ENCODE measurements at places on chromosomes 3 and 15.

DNA sequence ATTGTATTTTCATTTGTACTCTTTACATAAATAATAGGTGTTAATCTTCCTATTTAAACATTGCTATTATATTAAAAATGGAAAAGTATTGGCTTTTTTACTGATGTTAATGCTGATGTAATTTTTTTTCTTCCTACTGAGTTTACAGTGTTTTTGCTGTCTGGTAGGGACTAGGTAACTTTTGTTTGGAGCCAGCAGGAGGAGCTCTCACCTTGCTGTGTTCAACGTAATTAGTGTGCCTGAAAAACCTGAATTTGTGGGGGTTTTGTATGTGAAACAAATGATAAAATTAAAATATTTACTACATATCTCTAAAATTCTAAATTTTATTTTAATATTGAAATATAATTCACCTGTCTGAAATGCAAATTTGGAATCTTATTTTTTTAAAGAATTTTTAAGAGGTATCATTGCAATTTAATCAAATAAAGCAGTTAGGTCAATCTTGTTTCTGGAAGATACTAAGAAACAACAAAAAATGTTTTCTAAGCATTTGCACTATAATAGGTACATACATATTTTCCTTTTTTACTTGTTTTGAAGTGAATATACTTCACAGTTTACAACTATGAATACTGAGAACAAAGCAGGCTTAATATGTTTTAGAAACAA is 48.8 kb downstream of the EPHA6 start:
- no peak for DNase-seq

DNA sequence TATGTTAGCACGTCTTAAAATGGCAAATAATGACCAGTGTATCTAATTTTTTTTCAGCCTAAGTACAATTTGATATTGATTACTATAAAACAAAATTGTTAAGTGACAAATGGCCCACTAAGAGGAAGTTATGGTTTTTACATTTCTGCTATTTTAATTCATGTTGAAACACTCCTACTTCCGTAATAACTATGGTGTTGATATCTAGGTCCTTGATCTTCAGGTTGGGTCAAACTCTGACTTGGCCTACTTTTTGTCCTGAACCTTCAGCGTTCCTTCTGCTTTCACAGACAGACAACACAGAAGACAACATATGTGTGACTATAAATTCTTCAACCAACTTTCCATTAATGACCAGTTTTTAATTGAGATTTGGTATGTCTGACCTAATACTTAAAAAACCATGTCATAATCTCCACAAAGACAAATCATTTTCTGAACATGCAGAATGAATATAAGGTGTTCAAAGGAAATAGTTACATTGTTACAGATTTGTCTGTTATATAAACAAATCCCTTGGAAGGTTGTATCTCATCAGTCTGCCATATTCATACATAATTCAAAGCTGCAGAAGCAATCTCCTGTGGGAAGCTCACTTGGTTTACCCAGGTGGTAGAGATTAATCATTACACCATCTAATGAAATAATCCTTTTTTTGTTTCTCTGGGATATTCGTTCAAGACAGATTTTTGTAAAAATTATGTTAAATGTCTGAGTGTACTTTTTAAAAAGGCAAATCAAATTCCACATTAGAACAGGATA is 92.1 kb upstream of the TSPAN3 start:
- DNase-seq, result no peak

DNA sequence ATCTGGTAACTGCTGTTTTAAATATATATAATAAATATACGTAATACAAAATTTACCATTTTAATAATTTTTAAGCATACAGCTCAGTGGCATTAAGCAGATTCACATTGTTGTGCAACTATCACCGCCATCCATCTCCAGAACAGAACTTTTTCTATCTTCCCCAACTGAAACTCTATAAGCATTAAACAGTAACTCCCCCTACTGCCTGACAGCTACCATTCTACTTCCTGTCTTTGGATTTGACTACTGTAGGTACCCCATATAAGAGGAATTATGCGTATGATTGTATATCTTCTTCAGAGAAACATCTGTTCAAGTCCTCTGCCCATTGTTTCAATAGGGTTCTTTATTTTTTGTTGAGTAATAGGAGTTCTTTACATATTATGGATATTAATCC is 36.8 kb downstream of the EID1 start:
- no peak for DNase-seq

GRCh38 chr3:148238421-148238821 is 459.3 kb upstream of the AGTR1 start:
- no peak for DNase-seq

DNA sequence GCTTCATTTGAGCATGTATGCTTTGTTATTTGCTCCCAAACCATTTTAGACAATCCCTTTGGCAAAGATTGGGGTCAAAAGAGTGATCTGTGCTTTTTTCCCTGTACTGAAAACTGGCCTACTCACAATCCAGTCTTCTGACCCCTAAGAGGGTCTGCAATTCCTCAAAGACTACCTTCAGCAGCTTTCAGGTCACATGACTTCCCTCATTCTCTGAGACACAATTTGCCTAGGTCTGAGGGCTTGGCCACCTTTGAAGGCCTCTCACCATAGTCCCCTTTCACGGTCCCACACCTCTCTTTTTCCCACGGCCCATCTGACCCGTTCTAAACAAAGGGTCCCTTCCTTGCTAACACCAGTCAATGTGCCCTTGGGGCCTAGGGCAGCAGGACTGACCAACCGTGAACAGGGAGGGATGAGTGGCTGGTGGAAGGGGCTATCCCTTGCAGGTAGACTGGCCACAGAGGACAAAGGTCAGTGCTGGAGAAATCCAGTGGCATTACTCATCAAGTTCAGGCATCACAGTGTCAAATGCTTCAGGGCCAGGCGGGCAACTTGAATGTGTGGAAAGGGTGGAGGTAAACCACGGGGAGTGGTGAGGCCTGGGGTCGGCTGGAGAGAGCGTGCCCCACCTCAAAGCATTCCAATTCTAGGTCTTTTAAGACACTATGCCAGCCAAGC is 10.8 kb downstream of the RASL12 start:
- no peak for DNase-seq

DNA sequence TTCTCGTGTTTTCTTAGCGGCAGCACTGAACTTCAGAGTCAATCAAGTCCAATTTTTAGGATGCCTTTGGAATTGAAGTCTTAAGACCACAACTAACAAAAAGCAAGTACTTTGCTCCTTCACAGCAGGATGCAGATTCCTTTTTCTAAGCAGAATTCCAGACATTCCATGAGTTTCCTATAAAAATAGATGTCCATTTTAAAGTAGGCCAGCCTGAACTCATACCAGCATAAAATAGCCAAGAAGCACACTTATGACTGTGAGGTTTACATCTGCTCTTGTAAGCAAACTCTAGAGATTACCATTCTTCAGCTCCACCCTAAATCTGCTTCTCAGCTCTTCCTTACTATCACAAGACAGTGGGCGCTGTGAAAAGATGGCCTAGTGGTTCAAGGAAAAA is 85.8 kb downstream of the THBS1 start:
- peak; percentile 29 for DNase-seq

DNA sequence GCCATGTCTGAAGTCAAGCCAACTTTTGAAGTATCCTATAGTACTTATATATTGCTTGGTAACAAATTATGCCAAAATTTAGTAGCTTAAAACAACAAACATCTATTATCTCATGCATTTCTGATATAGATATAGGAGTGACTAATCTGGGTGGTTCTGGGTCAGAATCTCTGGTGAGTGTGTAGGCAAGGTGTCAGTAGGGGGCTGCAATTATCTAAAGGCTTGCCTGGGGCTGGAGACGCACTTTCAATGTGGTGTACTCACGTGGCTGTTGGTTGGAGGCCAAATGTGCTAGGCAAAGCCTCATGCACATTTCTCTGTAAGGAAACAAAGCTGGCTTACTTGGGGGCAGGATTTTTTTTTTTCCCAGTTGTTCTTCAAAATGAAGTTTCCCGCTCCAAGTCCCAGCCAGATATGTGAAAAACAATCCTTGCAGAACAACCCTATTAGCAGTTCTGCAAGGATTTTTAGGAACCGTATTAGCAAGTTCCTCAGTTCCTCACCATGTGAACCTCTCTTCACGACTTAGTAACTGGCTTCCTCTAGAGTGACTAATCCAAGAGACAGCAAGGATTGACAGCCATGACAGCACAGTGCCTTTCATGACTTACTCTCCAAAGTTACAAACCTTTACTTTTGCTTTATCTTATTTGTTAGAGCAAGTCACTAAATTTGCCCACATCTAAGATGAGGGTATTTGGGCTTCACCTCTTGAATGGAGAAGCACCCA is 25.8 kb downstream of the GREM1 start:
- peak; percentile 64 for DNase-seq

DNA sequence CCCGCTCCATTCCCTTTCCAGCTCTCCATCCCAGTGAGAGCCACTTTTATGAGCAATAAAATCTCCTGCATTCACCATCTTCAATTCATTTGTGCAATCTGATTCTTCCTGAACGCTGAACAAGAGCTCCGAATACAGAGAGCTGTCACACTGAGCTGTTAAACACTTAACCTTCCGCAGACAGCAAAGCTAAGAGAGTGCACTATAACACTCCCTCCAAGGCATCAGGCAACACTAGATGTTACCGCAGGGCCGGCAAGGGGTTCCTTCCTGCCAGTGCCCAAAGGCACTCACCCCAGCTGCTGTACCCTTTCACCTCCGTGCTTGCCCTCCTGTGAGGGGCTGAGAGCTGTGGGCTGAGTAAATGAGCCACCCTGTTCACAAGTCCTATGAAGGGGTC is 85.6 kb downstream of the BCHE start:
- DNase-seq, result no peak

- DNase-seq, result no peak
Measured at GRCh38 chr15:69061414-69061842, 46.9 kb downstream of the NOX5 start.

DNA sequence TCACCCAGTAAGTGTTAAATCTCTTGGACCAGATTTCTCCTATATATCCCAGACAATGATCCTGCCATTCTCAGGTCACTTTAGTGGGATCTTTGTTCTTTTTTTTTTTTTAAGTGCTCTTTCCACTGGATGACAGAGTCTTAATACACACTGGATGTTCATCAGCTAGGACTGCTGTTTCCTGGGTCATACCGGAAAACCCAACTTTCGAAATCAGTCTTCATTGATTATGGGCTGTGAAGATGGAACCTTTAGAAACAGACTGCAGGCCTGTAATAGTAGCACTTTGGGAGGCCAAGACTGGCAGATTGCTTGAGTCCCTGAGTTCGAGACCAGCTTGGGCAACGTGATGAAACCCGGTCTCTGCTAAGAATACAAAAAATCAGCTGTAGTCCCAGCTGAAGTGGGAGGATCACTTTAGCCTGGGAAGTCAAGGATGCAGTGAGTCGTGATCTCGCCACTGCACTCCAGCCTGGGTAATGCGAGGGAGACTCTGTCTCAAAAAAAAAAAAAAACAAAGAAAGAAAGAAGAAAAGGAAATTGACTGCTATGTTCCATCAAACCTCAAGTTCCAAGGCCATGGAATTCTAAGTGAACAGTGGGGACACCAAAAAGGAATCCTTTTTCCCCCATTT is 2.3 kb downstream of the EOGT start:
- DNase-seq, result no peak

DNA sequence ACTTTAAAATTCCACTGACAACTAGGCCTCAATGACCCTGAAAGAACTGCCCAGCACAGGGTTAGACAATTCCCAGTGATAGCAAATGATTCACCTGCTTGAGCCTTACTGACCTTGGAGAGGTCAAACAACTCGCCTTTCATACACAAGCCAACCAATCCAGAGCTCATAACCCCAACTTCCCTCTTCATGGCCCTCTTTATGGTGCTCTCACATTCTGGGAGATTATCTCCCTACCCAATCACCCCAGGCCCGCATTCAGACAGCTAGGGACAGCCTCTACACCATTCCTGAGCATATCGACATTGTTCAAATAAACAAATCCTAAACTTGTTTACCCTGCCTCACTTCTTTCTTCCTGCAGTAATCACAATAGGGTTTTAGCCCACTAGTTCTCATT is 32.2 kb upstream of the COLQ start:
- DNase-seq, result no peak

GRCh38 chr3:158573714-158574113 is 2.7 kb downstream of the MLF1 start:
- no peak for DNase-seq

- DNase-seq, result no peak
Measured at GRCh38 chr15:90790057-90790456, 72.9 kb downstream of the BLM start.

- no peak for DNase-seq
Measured at GRCh38 chr3:59339818-59340217, 290.0 kb upstream of the CFAP20DC start.

GRCh38 chr3:146044046-146044445 is 116.9 kb downstream of the PLOD2 start:
- DNase-seq, result peak; percentile 51

DNA sequence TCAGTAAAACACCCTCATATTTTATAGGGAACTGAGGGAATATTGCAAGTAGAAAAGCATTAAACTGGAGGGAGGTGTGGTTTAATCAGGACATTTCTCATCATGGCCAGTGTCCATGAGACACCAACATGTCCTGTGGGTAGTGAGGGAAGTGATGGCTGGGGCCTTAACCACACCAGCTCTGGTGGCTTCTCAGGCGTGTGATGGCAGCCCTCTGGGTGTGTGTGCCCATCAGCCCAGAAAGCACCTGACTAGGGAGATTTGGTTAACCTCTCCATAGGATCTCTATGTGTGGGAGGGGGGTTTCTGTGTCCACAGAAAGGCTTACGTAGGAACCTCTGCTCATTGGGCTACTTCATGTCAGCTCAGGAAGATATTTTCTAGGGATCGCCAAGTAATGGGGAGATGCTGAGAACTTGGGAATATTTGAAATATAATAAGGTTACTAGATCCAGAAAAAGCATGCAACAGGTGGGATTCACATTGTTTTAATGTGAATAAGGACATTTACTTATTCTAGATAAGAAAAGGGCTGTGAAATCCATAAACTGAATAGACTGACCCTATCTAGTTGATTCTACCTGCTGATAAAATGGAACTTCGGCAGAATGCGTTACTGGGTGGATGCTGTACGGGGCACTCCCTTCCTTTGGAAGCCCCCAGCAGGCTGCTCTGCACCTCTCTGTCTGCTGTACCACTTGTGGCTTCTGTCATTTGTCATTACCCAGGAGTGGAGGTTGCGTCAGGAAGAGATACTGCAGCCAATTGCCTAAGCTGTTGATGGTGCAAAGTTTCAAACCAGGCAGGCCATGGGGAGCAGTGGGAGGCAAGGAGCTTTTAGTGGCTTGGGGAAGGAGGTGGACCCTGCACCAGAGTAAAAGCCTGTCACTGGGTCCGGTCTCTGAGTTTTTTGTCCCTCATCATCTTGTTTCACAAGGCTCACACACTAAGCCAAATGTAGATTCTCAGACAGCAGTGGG is 21.5 kb downstream of the PDHB start:
- no peak for DNase-seq

DNA sequence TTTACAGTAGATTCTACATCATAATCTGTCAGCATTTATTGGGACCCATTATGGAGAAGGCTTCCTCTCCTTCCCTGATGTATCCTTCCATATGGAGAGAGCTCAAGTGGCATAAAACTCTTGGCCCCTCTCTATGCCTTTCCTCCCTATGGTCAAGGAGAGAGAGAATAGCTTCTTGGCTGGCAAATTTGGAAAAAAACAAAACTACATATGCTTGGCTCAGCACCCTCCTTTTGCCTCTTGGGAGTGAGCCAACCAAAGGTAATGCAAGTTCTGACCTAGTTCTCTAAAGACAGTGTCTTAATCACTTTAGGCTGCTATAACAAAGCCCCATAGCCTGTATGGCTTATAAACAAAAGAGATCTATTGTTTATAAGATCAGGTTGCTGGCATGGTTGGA is 37.5 kb downstream of the C3orf70 start:
- no peak for DNase-seq

GRCh38 chr15:41331281-41331680 is 1.1 kb downstream of the OIP5 start:
- DNase-seq, result no peak

Data from foreskin melanocyte (primary cell).